ENCODE measurements at places on chromosomes 5 and 9.

DNA sequence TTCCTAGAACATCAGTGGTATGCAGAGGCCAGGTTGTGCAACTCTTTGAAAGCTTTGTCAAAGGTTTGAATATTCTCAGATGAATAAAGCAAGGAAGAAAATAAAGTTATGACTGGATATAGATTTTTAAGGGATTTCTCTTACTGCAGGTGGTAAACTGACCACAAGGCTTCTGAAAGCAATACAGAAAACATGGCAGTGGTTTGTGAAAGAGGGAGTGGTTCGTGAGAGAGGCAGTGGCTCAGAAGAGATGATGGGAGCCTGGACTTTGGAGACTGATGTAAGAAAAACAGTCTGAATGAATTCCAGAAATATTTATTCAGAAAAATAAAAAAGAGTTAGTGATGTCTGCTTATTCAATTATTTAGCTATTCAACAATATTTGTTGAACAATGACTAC, 380.4 kb upstream of the CTNND2 start:
- DNase-seq: no peak

- no peak for DNase-seq
These were observed 32.4 kb downstream of the IRF1 start for GRCh38 chr5:132458226-132458560.

DNA sequence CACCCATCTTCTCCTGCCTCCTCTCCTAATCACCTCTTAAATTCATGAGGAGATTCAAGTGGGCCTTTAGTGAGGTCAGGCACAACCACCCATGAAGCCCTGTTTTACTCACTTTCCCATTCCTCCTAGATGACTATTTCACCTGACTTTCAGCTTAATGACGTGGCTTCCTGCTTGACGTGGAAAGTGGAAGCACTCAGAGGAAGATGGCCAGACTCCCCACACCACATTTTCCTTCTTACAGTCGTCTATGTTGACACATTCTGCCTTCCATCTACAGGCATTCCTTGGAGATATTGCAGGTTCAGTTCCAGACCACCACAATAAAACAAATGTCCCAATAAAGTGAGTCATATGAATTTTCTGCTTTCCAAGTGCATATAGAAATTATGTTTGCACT, 146.4 kb upstream of the TAS2R1 start:
- DNase-seq: no peak

DNA sequence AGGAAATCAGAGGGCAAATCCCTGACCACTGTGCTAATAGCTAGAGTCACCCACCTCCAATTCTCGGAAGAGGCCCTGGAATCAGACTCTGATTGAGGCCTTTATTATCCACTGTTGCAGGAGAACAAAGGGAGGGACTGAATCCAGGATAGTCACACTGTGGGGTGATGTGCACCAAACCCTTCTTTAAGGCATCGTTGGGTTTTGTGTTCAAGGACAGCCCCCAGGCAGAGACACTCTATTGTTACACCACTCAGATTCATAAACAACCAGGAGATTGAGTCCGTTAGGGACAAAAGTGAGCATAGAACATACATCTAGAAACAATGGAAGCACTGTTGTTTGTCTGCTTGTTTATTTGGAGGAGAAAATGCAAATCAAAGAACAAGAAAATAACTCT, 124.6 kb upstream of the TBCA start:
- DNase-seq: no peak

- no peak for DNase-seq
These were observed 37.9 kb downstream of the STOM start for GRCh38 chr9:121331992-121332685.

DNA sequence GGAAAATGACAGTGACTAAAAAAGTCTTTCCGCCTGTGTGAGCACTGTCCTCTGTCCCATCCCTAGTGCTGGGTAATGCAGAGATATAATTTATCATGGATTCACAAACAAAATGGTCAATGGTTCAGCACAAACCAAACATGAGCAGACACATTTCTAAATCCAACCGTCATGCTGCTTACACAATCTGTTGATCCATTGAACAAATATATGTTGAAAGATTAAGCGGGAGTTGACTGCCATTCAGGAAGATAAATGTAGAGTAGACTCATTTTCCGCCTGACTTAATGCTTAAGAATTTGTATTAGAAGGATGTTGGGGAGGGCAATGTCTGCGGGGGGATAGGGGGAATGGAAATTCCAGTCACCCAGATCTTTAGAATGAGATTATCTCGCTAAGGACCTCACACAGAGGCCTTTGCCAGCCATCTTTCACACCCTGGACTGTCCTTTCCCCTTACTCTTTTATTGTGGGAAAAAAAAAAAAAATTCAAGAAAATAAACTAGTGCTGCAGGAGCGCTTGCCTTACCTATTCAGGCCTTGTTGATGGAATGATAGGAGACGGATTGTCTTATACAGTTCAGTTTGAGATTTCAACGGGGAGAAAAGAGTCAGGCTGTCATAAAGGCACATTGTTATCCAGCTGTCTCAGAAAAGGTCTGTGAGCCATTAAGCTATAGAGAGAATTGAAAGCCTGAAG, 153.7 kb downstream of the TLE1 start:
- DNase-seq: no peak

GRCh38 chr5:19496056-19496455, 491.9 kb downstream of the CDH18 start:
- DNase-seq: no peak

- DNase-seq: no peak
These were observed 201.5 kb downstream of the FRMD3 start for GRCh38 chr9:83336706-83337105.

- DNase-seq: no peak
These were observed 34.8 kb downstream of the TNFSF8 start for GRCh38 chr9:114895521-114895991.

- no peak for DNase-seq
These were observed 134.2 kb upstream of the RGMB start for GRCh38 chr5:98639274-98639673.

GRCh38 chr5:87755360-87755759, 342.6 kb upstream of the CCNH start:
- no peak for DNase-seq

DNA sequence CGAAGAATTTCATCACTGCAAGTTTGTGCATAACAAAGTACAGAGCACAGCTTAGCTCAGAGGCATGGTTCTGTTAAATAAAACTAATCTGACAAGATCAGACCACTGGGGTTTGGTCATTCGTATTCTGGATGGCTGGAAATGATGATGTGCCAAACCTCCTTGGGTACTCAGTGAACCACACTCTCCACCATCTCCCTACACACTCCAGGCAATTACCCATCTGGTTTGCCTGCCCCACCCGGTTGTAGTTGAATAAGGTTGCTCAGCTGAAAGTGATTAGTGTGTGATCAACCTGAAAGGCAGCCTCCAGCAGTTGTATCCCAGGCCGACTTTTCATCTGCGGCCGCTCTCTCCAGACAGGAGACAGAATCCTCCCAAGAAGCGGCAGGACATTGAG, 371.4 kb downstream of the TLE1 start:
- DNase-seq: no peak

DNA sequence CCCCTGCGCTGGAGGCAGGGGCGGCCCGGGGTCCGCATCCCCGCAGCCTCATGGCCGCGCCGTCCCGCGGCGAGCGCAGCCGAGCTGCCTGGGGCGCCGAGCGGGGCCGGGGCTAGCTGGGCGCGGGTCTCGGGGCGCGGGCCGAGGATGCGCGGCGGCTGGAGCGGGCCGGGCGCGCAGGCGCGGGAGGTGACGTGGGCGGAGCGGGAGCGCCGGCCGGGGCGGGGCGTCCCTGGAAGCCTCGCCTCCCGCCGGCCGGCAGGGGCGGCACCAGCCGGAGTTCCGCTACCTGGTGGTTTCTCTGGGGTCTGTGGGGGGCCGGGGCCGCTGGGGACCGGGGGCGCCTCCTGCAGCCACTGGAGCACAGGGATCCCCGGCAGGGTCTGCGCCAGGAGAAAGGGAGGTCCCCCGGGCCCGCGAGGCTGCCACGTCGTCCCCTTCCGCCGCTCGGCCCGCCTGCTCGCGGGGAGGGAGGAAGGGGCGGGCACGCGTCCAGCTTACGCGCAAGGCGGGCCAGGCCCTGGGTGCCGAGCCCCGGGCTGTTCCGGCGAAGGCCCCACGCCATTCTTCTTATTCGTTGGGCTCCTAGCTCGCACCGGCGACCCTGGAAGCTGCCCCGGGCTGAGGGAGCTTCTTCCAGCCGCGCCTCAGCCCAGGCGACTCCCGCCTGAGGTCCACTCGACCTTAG, at the start of gene LPCAT1:
TSS of gene LPCAT1 (minus strand) at position 168 of the 688 bp plus-strand sequence. CDS start at position 52, 116 bp downstream.
- no peak for DNase-seq

- DNase-seq: no peak
These were observed 85.2 kb downstream of the ARSB start for GRCh38 chr5:78899922-78900362.

DNA sequence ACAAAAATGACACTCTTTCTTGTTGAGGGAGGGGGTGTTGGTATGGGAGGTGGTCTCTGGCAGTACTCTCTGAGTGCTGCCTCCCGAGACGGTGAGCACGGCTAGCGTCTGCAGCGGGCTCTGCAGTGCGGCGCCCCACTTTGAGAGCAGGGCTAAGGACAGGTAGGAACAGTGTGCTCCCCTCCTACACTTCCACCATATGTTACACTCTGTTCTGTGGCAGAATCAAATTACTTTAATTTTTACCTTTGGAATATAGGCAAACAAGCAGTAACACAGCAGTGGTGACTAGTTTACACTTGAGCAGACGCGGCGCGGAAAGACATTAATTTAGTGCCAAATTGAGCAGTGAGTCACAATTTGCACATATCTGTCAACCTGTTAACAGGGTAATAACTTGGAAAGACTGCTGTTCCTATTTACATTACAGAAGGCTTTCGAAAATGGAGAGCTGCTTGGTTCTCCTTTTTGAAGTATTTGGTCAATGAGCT, 136.3 kb downstream of the MED27 start:
- no peak for DNase-seq

GRCh38 chr5:52838326-52839015, 50.8 kb downstream of the ITGA1 start:
- no peak for DNase-seq

- no peak for DNase-seq
These were observed 9.9 kb downstream of the SLC6A3 start for GRCh38 chr5:1435369-1435768.

- no peak for DNase-seq
These were observed 312.1 kb upstream of the CDH18 start for GRCh38 chr5:20300110-20300509.

- DNase-seq: no peak
These were observed 159.2 kb downstream of the FRMD3 start for GRCh38 chr9:83379045-83379444.

GRCh38 chr5:119347991-119348390, 7.8 kb upstream of the TNFAIP8 start:
- DNase-seq: peak; percentile 86

GRCh38 chr5:92424785-92425426, 1041.8 kb upstream of the ARRDC3 start:
- DNase-seq: no peak

DNA sequence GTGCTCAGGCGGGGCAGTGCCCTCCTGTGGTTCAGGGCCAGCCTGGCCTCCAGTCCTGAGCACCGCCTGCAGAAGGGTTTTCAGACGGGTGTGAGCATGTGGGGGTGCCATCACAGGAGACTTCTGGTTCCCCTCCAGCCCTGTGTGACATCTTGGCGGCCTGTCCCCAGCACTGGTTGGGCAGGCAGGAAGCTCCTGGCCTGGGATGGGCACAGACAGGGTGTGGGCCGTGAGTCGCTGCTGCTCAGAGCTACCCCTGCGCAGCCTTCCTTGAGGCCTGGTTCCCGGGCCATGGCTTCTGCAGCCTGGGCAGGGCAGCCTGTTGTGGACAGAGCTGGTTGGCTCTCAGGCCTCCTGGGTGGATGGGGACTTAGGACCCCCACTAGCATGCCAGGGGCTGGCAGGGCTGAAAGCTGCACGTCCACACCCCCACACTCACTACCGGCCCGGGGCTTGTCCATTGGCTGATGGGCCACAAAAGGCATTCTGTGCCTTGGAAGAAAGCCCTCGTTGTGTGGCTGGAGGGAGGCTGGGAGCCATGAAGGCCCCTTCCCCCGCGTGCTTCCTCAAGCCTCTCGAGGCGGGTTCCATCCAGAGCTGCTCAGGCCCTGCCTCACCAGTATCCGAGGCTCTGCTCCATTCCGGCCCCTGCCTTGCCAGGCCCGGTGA, 58.7 kb downstream of the RXRA start:
- no peak for DNase-seq

DNA sequence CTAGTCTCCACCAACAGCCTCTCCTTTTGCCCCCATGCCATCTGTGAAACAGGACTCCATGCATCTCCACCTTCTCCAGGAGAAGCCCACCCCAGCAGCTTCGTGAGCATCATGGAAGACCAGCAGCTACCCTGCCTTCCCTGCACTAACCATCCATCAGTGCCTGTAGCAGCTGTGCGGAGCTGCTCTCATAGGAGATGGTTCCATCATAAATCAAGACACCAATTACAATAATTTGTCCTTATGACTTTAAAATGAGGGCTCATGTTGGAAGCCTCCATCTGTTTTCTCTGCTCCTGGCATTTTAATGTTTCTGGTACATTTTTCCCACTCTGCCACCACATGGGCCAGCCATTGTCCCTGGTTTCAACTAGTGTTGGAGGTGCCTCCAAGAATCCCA, 69.9 kb downstream of the FGF1 start:
- DNase-seq: no peak

DNA sequence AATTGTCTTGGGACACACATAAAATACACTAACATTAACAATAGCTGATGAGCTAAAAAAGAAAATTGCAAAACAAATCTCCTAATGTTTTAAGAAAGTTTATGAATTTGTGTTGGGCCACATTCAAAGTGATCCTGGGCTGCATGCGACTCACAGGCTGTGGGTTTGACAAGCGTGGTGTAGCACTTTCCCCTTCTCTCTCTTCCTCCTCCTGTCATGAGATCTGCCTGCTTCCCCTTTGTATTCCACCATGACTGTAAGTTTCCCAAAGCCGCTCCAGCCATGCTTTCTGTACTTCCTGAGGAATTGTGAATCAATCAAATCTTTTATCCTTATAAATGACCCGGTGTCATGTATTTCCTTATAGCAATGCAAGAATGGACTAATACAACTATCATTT, 178.0 kb downstream of the TLR4 start:
- no peak for DNase-seq

- peak; percentile 37 for DNase-seq
These were observed 22.6 kb upstream of the CTNNAL1 start for GRCh38 chr9:109035684-109036423.

- no peak for DNase-seq
These were observed 297.8 kb downstream of the CWC27 start for GRCh38 chr5:65066387-65067146.

DNA sequence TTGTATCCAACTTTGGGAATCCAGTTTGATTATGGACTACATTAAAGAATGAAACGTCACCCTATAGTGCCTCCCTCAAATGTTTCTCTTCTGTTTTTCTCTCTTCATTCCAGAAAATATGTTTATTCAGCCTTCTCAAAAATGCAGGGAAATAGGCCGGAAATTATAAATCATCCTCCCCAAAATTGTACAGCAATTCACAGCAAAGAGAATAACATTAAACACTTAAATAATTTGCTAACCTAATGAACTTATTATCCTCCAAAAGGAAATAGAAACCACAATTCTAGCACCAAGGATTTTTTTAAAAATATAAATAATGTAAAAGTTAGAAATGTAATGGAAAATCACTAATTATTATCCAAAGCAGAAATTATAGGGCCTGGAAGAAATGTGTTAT, 115.9 kb upstream of the CCNG1 start:
- DNase-seq: peak; percentile 63

- no peak for DNase-seq
These were observed 45.0 kb downstream of the ELL2 start for GRCh38 chr5:95916687-95917085.

GRCh38 chr9:121954477-121955140, 138.5 kb downstream of the TTLL11 start:
- DNase-seq: no peak

GRCh38 chr9:132838291-132838690, 39.8 kb downstream of the AK8 start:
- DNase-seq: no peak

Data from SK-N-MC (cell line).